Uterus (tissue), 4 donors: ENCODE measurements at places on chromosomes 11 and 22. TPM values are rescaled to one million over a fixed set of nuclear protein-coding genes. Genes with fewer than 3 reads are reported as not detected.

DNA sequence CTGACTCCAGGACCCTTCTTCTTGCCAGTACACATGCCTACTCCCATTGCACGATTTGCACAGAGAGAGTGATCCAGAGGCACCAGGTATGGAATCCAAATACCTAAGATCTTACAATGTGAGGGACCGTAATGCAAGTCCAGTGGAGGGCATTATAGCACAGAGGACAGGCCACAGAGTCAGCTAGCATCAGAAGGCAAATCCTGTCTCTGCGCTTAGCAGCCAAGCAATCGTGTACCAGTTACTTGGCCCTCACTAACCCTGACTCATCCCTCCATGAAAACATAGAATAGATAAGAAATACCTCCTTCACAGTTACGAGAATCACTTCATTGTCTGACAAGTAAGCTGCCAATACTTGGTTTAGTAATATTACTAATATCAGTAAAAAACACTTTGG lies 69.7 kb upstream of the SLC6A5 start:
- no peaks in the 10 kb centered on the region for H3K4me1 ChIP-seq
- no peak for DNase-seq
- H3K27me3 ChIP-seq: no peaks in the 10 kb centered on the region
- H3K27ac ChIP-seq: no peak overlapping the region
- H3K4me3 ChIP-seq: no peak overlapping the region

- no peaks in the 10 kb centered on the region for H3K27me3 ChIP-seq
- no peak overlapping the region for H3K4me3 ChIP-seq
- no peak overlapping the region for H3K27ac ChIP-seq
- no peak for DNase-seq
- H3K36me3 ChIP-seq: no peaks in the 10 kb centered on the region
- no peaks in the 10 kb centered on the region for H3K4me1 ChIP-seq
Observed at GRCh38 chr11:87290304-87290922, 252.7 kb downstream of the TMEM135 start.

GRCh38 chr11:3781423-3781822 lies 15.9 kb downstream of the NUP98 start:
- H3K27ac ChIP-seq: no peak overlapping the region
- H3K4me3 ChIP-seq: no peak overlapping the region
- no peaks in the 10 kb centered on the region for H3K4me1 ChIP-seq
- H3K36me3 ChIP-seq: no peaks in the 10 kb centered on the region

DNA sequence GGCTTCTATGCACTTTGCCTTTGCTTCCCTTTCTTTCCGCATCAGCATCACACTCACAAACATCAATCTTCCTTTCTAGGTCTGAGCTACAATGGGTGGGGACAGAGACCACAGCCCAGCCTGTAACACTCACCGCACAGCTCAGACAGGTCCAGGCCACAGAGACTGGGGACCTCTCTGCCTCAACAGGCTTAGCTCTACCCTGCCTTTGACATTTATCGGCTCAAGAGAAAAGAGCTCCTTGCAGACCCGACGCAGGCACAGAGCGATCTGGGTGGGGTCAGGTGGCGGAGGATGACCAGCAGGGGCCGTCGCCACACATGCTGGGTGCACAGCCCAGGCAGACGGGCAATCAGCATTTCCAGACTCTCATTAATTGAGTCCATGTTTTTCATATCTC lies 837.3 kb downstream of the TBC1D22A start:
- H3K27ac ChIP-seq: no peak overlapping the region
- no peak overlapping the region for H3K4me3 ChIP-seq
- no peaks in the 10 kb centered on the region for H3K36me3 ChIP-seq
- DNase-seq: no peak
- no peaks in the 10 kb centered on the region for H3K4me1 ChIP-seq

- no peak overlapping the region for H3K27ac ChIP-seq
- H3K4me3 ChIP-seq: no peak overlapping the region
- no peak for DNase-seq
- H3K27me3 ChIP-seq: no peaks in the 10 kb centered on the region
Observed at GRCh38 chr22:28922540-28923244, 39.3 kb downstream of the ZNRF3 start.

GRCh38 chr11:31117038-31117437 lies 252.5 kb downstream of the DCDC1 start:
- no peaks in the 10 kb centered on the region for H3K27me3 ChIP-seq
- H3K4me1 ChIP-seq: no peaks in the 10 kb centered on the region
- DNase-seq: no peak
- no peak overlapping the region for H3K4me3 ChIP-seq
- H3K27ac ChIP-seq: no peak overlapping the region

The ISX gene
- total RNA-seq: not detected

The APOL6 gene
- 5.3 TPM for total RNA-seq

The MRGPRE gene
- 0.28 TPM for total RNA-seq

The NXPE1 gene
- not detected for total RNA-seq

The CRYBA4 gene
- total RNA-seq: not detected
